ENCODE measurements at places on chromosomes 1 and 21. TPM values are rescaled to one million over a fixed set of nuclear protein-coding genes. Genes with fewer than 3 reads are reported as not detected.

Gene OR2AJ1
- total RNA-seq: not detected

Gene COL18A1
- 56.2 TPM for total RNA-seq

Gene SPRR4
- not detected for total RNA-seq

Gene DPT
- total RNA-seq: 4.7 TPM

Gene TENT5C
- total RNA-seq: 23.1 TPM

Gene UMODL1
- 0.14 TPM for total RNA-seq

Gene ERICH3
- not detected for total RNA-seq
